Osteoblast (primary cell): ENCODE measurements at places on chromosomes 12 and 14. TPM values are rescaled to one million over a fixed set of nuclear protein-coding genes. Genes with fewer than 3 reads are reported as not detected.
A peak's percentile ranks its signal among the peaks of the same experiment; 100 is the strongest.

GRCh38 chr12:6460751-6461371 lies 9.0 kb downstream of the TAPBPL start:
- no peak for DNase-seq

GRCh38 chr12:44677724-44678123 lies 198.4 kb downstream of the NELL2 start:
- no peak for DNase-seq

Gene TM7SF3
- total RNA-seq = 68.0 and 87.2 TPM in 2 replicates

Gene PROX2
- not detected in 2 replicates for total RNA-seq

DNA sequence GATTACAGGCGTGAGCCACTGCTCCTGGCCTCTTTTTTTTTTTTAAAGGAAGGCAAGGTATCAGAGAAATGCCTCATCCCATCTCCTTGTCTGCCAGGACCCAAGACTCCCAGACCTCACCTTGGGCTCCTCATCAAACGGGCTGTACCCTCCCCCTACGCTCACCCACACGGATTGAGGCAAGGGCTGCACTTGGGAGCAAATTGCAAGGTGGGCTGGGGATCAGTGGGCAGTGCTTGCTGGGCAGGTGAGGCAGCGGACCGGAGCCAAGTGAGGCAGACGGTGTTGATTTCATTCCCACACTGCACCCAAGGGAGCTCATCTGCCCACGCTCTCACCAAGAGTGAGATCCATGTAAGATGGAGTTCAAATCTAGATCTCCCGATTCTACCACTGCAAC lies 41.0 kb upstream of the DICER1 start:
- no peak for DNase-seq

- DNase-seq = no peak
These were observed 35.1 kb downstream of the NIN start for GRCh38 chr14:50795909-50796308.

Gene MIP
- total RNA-seq = not detected in 2 replicates

DNA sequence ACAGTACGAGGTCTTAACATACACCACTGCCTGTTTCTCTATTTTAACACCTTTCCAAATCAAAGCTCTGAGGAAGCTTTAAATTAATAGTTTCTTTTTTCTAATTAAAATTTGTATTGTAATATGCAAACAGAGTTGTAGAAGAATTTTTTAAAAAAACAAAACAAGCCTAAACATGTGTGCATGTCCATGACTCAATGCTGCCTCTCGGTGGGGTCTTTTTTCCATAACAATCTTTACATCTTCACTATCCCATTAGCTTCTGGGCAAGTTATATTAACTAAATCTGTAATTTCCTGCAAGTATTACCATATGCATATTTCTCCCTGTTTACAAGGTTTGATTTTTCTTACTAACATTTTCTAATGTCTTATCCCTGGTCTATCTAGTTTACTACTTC lies 143.9 kb upstream of the NAV3 start:
- DNase-seq = no peak

Gene TAS2R42
- total RNA-seq = not detected in 2 replicates

Gene ERP27
- total RNA-seq = not detected in 2 replicates

- peak; percentile 19 for DNase-seq
These were observed 33.3 kb downstream of the ITPR2 start for GRCh38 chr12:26799741-26800140.

GRCh38 chr14:75328558-75329155 lies 50.0 kb downstream of the FOS start:
- no peak for DNase-seq

DNA sequence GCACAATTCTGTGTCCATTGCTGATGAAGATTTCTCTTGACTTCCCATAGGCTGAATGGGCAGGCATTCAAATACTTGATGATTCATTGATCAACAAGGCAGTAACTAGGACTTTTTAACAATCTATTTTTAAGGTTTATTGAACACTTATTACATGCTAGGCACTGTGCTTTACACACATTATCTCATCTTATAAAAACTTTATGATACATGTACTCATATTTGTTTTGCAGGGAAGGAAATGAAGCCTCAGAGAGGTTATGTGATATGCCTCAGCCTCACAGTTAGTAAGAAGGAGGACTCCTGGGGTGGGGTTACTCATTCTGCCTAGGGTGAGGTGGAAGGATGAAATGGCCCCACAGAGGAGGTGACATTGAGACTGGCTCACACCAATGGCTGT lies 12.9 kb upstream of the EMP1 start:
- no peak for DNase-seq
